Activated CD4-positive, alpha-beta T cell treated with anti-CD3 and anti-CD28 coated beads for 4 hours (primary cell): ENCODE measurements at places on chromosomes 5 and 9.

- DNase-seq: no peak
Measured at GRCh38 chr9:34956648-34957047, 1.4 kb upstream of the PHF24 start.

- DNase-seq: no peak
Measured at GRCh38 chr9:13570068-13570974, 290.8 kb upstream of the MPDZ start.

- no peak for DNase-seq
Measured at GRCh38 chr5:142602720-142603245, 83.1 kb downstream of the FGF1 start.

- no peak for DNase-seq
Measured at GRCh38 chr9:32523910-32524309, 2.1 kb downstream of the RIGI start.

DNA sequence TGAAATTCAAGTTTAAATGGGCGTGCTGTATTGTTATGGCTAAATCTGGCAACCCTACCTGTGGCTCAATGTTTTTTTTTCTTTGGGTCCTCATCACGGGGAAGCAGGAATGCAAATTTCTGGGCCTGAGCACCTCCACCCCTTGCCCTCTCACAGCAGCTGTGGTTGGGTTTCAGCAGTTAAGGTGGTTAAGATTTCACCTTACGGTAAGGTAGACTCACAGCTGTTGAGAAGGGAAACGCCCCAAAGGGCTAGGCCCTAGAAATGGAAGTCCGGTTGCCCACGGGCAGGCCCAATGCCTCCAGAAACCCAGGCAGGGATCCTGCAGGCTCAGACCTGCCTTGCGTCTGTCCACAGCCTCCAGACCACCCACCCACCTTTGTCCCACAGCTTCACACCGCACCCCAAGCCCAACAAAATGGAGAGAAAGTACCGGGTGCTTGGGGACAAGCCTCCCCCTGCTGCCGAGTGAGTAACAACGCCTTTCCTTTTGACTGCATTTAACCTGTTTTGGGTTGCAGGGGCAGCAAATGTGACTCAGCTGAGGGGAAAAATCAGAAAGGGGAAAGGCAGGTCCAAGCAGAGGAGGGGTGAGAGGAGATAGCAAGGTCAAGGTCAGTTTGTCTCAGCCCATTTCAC, 48.1 kb upstream of the TDRD7 start:
- DNase-seq: no peak

GRCh38 chr5:124655251-124655917, 91.1 kb downstream of the ZNF608 start:
- no peak for DNase-seq

DNA sequence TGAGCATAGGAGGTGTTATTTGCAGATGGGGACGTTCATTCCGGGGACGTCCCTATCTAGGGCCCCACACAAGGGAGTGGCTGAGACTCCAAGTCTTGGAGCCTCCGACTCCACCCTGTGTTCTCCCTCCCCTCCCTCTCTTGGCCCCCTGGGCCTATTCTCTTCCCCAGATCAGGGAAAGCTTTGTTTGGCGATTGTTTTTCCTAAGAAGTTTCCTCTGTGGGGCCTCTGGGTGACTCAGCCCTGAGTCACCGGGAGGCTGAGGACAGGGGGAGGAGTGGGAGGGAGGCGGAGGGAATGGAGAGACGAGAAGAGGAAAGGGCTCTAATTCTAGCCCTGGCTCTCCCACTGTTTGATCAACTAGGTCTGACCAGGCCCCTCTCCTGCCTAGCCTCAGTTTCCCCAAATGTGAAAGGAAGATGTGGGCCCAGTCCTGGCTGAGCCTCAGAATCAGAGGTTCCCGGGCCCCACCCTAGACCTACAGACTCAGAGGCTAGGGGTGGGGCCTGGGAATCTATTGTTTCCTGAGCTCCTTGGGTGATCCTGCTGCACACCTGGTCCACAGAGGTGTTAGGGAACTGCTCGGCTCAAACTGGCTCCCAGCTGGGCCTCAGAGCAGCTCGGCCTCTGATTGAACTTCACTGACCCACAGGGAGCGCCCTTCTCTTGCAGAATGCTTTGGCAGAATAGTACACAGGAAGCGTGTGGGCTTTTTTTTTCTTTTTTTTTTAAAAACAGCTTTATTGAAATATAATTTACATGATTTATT, 19.2 kb downstream of the GSN start:
- DNase-seq: peak; percentile 17

GRCh38 chr5:27171761-27172261, 133.4 kb upstream of the CDH9 start:
- no peak for DNase-seq

GRCh38 chr5:129367883-129368282, 92.2 kb upstream of the ADAMTS19 start:
- DNase-seq: no peak

- DNase-seq: no peak
Measured at GRCh38 chr5:139164020-139164419, 34.1 kb downstream of the SIL1 start.

- DNase-seq: no peak
Measured at GRCh38 chr5:114174837-114175236, 187.0 kb upstream of the KCNN2 start.

- DNase-seq: no peak
Measured at GRCh38 chr9:114050646-114051045, 27.5 kb downstream of the AMBP start.

DNA sequence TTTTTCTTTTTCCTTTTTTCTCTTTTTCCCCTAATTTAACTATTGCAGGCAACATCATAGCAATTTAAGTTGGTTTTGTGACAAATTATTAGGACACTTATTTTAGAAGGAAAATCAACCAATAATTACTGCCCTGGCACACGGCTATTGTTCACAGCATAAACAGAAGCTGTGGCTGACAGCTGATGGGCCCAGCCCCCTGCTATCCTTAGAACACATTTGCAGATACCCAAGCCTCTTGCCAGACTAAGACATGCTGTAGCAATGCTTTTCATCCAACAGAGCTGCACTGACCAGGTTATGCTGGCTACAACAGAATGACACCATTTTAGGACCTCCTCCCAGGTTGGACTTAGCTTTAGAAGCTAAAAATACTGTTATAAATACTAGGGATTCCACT, 852.7 kb upstream of the DMAC1 start:
- DNase-seq: no peak

DNA sequence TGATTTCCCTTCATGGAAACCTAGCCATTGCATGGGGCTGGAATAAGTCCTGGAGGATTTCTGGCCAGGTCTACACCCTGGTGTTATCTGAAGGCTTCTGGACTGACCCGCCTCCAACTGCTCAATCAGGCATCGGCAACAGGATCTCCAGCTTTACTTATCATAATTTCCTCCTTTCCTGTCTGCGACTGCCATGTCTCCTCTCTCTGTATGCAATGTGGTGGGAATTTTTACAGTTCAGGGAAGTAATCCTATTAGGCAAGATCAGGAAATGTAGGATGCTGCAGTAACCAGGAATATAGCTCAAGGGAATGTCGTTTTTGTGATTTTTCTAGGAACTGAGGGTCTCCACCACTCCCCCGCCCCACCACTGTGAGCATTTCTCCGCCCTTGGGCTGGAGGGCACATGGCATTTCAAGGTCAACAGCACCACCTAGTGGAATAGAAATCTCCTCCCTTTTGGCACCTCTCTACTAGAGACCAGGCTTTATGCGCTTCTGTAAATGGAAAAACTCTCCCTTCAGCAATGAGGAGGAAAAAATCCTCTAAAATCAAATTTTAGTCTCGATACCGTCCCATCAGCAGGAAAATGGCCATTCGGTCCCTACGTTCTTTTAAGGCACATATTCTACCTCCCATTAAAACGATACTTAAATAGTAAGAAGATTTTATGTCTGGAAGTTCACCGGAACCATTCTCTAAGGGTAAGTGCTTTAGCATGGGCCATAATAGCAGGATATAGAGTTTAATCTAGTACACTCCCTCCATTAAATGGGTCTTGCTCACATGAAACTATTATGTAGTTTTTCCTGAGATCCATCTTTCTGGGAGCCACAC, 93.0 kb downstream of the YTHDC2 start:
- DNase-seq: peak; percentile 31

DNA sequence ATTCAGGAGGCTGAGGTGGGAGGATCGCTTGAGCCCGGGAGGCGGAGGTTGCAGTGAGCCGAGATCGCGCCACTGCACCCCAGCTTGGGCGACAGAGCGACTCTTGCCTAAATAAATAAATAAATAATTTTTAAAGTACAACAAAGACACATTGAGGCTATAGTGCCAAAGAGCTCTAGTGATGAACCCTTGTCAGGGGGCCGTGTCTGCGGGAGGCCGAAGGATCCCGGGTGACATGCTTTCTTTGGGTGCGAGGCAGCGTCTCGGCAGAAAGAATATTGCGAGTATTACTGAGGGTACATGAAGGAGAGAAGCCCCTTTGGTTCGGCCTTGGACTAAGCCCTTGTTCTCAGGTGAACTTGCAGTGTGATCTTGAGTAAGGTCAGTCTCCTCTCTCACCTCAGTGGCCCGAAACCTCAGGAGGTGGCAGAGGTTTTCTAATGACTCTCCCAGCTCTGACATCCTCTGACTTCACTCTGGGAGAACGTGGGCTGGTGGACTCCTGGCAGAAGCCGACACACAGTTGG, 397 bp upstream of the RECK start:
- no peak for DNase-seq

DNA sequence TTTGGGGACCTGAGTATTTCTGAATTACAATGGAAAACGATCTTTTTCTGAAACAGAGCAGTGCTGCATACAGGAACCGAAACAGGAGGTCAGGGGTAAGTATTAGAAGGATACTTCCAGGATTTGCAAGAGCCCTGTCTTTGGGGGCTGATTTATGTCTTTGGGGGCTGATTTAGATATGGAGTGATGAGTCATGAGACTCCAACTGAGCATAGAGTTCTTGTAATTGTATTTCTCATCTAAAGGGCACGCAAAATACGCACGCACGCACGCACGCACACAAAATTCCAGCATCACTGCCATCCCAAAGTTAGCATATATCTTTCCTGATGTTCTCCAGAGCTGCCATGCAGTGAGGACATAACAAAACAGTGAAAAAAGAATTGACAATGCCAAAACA, 414.8 kb upstream of the CCNH start:
- no peak for DNase-seq

DNA sequence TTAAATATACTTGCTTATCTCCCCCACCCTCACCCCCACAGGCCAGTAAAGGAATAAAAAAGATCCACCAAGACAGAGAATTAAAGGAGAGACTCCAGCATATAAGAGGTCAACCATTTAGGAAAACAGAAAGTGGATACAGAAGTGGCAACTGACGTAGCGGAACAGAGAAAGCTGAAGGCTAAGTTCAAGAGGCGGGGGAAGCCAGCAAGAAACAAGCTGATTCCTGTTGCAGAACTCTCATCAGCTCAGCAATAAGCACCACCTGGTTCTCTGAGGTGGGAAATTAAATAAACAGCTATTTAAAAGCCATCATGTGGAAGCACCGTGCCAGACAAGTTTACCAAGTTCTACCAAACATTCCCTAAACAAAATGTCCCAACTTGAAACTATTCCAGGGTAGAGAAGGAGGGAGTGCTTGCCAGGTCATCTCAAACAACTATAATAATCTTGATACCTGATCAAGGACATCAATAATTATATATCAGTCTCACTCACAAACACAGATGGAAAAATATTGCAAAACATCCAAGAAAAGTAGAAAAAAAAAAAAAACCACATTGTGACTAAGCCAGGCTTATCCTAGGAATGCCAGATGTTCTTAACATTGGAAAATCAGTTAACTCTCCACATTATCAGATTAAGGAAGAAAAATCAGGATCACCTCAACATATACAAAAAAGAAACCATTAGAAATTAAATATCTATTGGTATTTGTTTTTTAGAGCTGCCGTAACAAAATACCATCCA, 7.3 kb upstream of the ARL15 start:
- DNase-seq: no peak

DNA sequence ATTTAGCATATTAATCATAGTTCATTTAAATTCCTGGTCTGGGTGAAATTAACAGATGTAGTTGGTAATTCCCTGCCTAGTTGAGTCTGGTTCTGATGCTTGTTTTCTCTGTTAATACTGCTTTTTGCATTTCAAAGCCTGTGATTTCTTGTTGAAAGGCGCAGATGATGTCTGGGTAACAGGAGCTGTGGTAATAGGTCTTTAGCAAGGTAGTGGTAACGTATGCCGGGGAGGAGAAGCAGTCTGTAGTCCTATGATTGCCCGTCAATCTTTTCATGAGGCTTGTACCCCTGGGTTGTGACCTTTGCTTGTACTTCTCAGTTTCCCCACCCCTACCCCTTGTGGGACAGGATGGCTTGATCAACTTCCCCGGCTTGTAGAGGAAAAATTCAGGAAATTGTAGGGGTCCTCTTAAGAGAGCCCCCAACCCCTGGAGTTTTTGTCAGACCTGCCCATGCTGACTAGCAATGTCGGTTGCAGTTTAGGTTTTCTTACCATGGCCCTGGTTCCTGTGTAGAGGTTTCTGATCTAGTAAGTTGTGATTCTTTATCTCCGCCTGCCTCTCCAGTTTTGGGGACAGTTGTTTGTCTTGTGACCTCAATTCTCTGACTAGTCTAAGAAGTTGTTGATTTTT, 55.4 kb downstream of the SPIN1 start:
- DNase-seq: no peak

GRCh38 chr5:157941616-157942015, 82.7 kb upstream of the CLINT1 start:
- no peak for DNase-seq

GRCh38 chr5:12777342-12777741, 873.1 kb upstream of the CTNND2 start:
- DNase-seq: no peak

DNA sequence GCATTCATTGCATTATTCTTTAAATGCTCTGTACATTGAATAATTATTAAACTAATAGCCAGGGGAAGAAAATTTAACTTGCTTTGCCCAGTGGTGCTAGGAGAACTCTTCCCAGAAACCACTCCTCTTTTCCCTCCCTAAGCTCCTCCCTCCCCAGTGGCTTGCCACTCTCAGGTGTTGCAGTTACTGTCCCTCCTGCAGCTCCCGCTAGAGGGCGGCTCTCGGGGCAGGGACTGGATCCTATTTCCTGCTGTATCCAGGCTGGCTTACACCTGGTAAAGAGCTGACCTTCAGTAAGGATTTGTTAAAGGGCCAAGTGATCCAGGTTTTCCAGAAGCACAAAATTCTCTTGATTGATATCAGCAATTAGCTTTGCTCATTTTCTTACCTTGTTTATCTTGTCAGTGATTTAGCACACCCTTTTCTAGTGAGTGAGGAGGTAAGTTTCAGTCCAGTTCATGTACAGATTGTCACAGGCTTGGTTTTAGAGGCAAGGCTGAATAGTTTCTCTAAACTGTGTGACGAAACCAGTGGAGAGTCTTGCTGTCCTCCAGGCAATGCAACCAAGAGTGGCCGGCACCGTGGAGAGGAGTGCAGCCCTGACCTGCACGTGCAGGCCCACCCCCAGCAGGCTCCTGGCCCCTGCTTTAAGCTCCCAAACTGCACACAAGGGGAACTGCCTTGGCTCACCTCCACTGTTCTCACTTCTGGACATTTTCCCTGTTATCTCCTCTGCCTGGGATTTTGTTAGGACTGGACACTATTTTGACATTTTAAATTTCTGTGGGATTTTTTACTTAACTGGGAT, 423.8 kb downstream of the SPOCK1 start:
- DNase-seq: no peak
